Iris pigment epithelial cell (primary cell): ENCODE measurements at places on chromosomes 7 and 10.

DNA sequence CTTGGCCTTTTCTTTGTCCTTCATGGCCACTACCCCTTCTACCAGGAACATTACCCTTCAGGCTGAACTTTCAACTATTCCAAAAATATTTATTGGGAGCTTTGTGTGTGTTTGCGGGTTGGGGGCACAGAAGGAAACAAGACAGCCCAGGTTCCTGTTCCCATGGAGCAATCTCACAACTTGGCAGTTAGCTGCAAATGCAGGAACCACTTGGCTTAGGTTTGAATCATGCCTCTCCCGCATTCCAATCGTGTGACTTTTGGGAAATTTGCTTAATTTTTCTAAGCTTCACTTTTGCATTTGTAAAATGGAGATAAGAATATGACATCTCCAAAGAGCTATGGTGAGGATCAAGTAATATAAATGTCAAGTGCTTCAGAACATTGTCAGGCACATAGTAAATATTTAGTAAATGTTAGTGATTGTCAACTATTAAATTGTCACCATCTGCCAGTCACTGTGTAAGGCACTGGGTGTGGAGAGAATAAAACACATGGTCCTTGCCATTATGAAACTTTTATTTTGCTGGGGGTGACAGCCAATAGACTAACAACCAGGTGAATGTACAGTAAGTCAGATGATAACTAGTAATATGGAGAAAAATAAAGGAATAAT lies 277.1 kb downstream of the SNX13 start:
- DNase-seq: peak; percentile 82

- DNase-seq: no peak
These were observed 607.4 kb upstream of the MBL2 start for GRCh38 chr10:53379956-53380355.

DNA sequence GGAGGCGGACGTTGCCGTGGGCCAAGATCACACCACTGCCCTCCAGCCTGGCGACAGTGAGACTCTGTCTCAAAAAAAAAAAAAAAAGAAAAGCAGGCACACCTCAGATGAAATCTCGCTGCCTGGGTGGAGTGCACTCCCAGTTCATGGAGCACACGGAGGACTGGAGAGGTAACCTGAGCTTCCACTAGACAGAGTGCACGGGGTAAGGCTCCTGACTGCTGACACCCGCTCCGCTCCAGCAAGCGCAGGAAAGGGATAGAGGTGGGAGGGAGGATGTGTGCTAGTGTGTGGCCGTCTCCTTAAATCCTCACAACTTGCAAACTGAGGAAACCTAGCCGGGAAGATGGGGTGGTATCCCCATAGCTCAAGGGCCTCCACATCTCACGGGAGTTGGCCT lies 50.8 kb downstream of the FAM53B start:
- no peak for DNase-seq

DNA sequence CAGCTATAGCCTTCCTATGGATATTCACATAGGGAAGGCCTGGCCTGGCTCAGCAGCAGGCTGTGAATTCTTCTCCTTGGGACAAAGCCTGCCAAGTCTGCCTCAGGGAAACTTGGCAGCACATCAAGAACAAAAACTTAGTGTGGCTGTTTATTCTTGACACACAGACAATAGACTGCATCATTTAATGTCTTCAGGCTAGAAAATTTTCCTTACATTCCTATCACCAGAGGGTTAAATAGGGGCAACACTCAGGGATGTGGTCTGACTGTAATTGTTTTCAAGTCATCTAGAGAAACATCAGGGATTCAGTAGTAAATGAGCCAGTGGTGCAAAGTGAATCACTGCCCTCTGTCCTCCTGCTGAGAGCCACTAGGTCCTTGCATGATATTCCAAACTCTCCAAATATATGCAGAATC lies 137.3 kb downstream of the SEMA3C start:
- DNase-seq: peak; percentile 83

GRCh38 chr10:132938472-132939339 lies 3.7 kb downstream of the CFAP46 start:
- DNase-seq: no peak
